ENCODE measurements at places on chromosomes 4 and X. TPM values are rescaled to one million over a fixed set of nuclear protein-coding genes. Genes with fewer than 3 reads are reported as not detected.

- no peak for DNase-seq
- no peaks in the 10 kb centered on the region for H3K4me1 ChIP-seq
- no peaks in the 10 kb centered on the region for H3K36me3 ChIP-seq
- H3K27ac ChIP-seq = no peak overlapping the region
- H3K4me3 ChIP-seq = no peak overlapping the region
- no peaks in the 10 kb centered on the region for H3K27me3 ChIP-seq
Observed at GRCh38 chrX:57772637-57773036, 92.6 kb upstream of the NLRP2B start.

GRCh38 chr4:165472943-165473676 is 94.3 kb downstream of the CPE start:
- no peaks in the 10 kb centered on the region for H3K4me1 ChIP-seq
- H3K27ac ChIP-seq = no peak overlapping the region
- no peak for DNase-seq
- H3K4me3 ChIP-seq = no peak overlapping the region
- H3K27me3 ChIP-seq = no peaks in the 10 kb centered on the region
- no peaks in the 10 kb centered on the region for H3K36me3 ChIP-seq

Gene MAGEA9
- not detected for total RNA-seq

Gene CENPVL1
- 3.2 TPM for total RNA-seq

Gene PAQR3
- total RNA-seq = 35.2 TPM

Measured in H1 (cell line).